Non-pigmented ciliary epithelial cell (primary cell): ENCODE measurements at places on chromosomes 12 and 14.

- DNase-seq, result no peak
Observed at GRCh38 chr12:28512406-28512805, 322.1 kb downstream of the CCDC91 start.

DNA sequence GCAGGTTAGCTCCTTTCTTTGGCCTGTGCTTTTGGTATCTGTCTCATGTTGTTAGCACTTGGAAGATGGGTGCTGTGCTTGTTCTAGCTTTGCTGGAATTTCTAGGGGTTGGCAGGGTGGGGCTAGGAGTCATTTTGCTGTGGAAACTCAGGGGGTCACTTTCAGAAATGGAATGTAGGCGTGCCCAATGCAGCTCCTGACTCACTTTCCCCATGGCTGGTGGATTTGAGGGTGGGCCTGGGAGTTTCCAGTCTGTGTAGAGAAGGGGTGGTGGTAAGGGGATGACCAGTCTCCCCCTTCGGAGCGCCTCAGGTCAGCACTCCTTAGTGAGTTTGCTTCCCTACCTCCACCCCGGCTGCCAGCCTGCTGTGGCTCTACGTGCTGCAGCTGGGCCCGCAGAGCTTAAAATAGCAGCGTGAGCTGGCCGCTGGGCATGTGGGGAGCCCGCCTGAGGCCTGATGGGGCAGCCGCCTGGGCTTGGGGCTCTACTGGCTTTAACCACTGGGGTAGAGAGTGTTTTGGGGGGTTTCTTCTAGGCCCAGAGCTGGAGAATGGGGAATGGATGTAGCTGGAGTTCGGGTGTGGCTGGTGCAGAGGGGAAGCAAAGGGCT is 108.2 kb downstream of the TSPAN9 start:
- no peak for DNase-seq

- DNase-seq, result no peak
Observed at GRCh38 chr12:51009056-51009440, 17.1 kb downstream of the SLC11A2 start.

DNA sequence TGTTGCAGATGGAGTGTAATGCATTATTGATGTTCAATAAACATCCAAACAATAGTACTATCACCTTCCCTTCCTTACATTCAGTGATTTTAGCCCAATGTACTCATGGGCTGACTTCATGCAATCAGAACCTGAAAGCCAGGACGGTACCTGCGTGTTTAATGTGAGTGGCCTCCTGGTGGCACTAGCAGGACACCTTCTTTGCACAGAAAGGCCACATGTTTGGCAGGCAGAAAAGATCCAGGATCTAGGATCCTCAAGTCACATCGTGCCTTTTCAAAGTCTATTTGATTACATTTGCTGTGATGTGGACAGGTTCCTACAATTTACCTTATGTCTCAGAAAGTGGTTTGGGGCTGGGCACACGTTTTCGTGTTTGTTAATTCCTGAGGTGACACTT is 82.9 kb downstream of the NEDD1 start:
- no peak for DNase-seq
